ENCODE measurements at places on chromosomes 4 and X.

- DNase-seq = no peak
Observed at GRCh38 chr4:83178029-83178428, 63.5 kb upstream of the PLAC8 start.

- no peak for DNase-seq
Observed at GRCh38 chrX:31384471-31384870, 312.6 kb upstream of the FTHL17 start.

DNA sequence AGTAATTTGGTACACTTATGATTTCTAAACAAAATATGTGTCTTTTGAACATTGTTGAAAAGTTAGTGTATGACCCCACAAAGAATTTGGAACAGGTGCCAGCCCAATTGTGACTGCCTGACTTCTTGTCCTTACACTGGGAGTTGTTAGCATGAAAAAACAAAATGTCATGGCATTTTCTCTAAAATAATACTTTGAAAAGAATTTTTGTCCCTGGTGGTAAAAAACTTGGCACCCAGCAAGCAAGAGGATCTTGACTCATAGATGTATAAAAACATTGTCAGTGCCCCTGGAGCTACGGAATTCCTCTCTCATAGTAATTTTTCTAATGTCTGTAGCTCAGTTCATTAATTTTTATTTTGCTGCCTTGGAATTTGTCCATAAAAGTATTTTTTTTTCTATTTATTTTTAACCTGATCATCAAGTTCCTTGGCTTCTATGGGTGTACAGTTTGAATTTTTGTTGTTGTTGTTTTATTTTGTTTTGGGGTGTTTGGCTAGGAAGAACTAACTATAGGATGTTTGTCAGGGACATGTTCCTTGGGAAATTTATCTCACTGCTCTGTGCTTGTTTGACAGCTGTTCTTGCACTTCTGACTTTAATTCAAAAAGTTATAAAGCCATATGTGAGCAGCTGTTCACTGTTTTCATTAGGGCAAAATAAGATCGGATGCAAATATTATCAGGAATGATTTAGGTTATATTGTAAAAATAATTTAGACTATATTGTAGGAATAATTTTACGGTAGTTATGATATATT, 95.4 kb upstream of the NUDT6 start:
- no peak for DNase-seq

GRCh38 chrX:150334981-150335380, 28.1 kb upstream of the MAMLD1 start:
- DNase-seq = no peak

GRCh38 chrX:112669824-112670223, 9.9 kb downstream of the LHFPL1 start:
- DNase-seq = no peak

DNA sequence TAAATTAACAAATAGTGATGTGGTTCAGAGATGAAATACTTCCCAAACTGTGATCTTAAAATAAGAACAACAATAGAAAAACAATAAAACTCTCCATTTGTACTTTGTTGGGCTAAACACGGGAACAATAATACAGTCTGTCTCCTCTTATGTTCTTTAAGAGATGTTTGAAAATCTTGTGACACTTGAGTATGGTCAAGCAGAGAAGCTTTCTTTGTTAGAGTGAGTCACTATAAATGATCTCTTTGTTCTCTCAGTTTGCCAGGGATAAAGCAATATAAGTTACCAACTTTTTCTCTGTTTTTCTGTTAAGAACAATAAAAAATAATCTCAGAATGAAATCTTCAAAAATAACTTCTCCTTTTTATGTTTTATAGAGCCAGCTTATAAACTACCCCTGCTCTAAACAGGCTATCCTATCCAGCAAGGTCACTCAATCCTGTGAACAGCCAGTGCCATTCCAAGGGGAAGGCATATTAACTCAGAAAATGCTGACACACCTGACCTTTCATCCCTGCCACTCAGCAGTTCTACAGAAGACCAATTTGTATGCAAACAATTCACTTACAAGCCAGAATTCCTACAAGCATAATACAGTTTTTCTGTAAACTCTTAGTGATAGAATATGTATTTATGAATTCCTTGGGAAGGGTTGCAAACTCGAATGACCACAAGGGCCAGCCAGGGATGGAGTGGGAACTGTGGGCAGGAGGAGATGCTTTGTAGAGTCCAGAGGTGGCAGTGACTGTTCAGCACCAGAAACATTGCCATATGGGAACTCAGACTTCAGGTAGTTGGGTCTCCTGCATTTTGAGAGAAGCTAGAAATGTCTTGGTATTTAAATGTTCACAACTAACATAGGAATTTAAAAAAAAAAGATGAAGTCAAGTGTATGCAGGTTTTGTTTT, 52.2 kb downstream of the AFM start:
- DNase-seq = no peak

GRCh38 chrX:75301060-75301459, 27.2 kb downstream of the UPRT start:
- DNase-seq = no peak

- DNase-seq = peak; percentile 19
Observed at GRCh38 chr4:1204828-1205585, 32.6 kb upstream of the SPON2 start.

- peak; percentile 45 for DNase-seq
Observed at GRCh38 chrX:53795576-53795975, 109.1 kb upstream of the HUWE1 start.

DNA sequence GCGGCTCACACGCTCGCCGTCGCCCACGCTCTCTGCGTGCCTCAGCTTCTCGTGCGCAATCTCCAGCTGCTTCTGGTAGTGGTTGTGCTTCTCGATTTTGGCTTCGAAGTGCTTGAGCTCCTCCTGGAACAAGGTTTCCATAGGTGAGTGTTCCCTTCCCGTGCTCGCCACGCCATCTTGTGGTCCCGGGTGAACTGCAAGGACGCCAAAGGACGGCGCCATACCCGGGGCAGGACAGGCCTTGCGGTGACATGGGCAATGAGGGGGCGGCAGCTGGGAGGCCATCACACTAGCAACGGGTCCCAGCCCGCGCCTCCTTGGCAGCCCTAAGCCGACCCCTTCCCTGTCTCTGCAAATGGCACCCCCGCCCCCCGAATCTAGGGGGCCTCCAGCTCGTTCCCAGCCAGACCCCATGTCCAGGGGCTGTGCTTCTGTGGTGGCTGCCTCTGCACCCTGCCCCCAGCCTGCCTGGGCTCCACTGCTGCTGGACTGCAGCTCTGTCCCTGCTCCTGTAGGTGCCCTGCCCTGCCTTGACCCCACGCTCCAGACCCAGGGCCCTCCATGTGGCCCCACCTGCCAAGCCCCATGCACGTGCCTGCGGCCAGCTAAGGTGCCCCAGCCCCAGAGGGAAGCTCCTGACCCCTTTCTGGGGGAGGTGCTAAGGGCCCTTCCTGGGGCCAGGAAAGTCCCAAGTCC, 17.3 kb downstream of the LRPAP1 start:
- DNase-seq = peak; percentile 87

- no peak for DNase-seq
Observed at GRCh38 chr4:111540671-111541070, 604.6 kb upstream of the FAM241A start.

DNA sequence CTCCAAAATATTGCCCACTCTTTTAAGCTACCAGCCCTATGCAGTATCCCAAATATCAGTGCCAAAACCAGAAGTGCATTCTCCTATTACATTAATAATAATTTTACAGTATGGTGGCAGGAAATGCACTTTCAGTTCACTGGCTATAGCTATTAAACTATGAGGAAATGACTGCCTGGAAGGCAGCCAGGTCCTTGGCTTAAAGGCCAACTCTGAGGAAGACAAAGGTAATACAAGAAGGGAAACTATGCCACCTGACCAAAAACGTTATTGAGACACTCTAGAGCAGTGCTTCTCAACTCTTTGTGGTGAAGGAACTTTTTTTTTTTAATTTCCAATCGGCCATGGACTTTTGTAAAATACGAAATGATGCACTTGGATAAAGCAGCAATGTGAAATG, 133.6 kb upstream of the VAMP7 start:
- DNase-seq = no peak

- DNase-seq = no peak
Observed at GRCh38 chrX:40578039-40578695, 2.6 kb upstream of the ATP6AP2 start.

- DNase-seq = no peak
Observed at GRCh38 chr4:107629318-107629717, 90.7 kb downstream of the PAPSS1 start.

DNA sequence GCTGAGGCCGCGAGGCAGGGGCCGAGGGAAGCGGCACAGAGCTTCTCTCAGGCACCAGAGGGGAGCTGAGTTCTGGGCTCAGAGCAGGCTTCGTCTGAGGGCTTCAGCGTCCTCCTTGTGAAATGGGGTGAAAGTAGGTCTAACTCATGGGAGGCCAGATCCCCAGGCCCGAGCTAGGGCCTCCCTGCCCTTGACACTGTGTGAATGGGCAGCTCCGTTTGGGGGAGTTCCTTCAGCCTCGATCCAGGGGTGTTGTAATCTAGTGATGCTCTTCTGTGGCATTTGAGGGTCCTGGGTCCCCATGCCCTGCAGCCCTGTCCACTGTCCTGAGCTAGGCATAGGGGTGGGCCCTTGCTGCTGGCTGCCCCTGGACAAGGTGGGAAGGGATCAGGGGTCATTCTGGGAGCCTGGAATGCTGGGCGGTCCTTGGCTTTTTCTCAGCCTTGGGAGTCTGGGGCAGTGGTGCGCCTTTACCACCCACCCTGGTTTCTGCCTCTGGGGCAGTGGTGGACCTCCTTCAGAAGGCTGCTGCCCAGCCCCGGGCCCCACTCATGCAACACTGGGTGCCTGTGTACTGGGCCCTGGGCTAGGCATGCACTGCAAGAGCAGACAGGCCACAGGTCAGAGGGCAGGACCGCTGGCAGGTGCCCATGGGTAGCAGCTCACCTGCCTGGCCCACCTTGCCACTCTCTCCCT, 4.1 kb downstream of the SH3BP2 start:
- DNase-seq = no peak

DNA sequence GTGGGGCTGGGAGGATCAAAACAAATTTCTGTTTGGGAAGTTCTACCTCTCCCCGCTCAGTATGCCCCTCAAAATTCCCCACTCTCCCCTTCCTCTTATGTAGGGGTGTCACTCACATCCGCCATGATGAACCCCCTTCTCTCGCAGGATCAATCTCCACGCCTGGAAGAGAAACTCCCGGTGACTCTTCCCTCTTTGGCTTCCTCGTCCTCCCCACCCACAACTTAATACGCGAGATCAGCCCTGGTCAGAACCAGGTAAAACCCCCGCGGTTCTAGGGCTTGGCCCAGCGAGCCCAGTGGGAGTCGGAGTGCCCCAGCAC, 427 bp downstream of the LAMTOR3 start:
- no peak for DNase-seq

GRCh38 chrX:55908661-55909212, 191.2 kb downstream of the RRAGB start:
- peak; percentile 42 for DNase-seq

- DNase-seq = no peak
Observed at GRCh38 chr4:25835384-25835783, 27.4 kb downstream of the SEL1L3 start.

DNA sequence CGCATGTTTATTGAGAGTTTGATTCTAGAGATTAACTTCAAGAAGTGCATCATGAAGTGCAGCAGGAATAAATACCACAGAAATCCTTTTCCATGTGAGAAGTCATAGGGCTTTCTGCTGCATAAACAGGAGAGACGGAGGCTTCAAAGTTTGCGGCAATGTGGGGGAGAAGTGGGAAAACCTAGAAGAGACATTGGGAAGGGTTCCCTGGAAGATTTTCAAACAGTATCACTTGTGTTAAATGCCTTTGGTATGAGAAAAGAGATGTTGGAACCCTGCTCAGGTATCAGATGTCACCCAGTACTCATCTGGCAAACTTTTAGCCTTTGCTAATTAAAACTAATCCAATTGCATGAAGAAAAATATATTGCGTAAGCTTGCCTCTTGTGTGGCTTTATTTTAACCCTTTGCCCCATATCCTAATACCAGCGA, 15.4 kb downstream of the NHS start:
- no peak for DNase-seq

- DNase-seq = no peak
Observed at GRCh38 chr4:100849319-100849718, 331.5 kb upstream of the EMCN start.

DNA sequence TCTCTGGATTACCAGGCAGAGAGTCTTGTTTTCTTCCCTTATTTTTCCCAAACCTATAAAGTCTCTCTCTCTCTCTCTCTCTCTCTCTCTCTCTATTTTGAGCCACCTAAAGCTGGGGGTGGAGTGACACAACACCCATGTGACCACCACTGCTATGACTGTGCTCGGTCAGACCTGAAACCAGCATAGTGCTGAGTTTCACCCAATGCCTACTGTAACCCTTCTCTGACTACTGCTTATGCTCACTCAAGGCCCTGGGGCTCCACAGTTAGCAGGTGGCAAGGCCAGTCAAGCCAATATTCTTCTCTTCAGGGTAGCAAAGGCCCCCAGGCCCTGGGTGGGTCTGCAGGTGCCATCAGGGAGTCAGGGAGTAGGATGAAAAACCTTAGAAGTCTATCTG, 114.7 kb upstream of the ARMCX2 start:
- DNase-seq = no peak

DNA sequence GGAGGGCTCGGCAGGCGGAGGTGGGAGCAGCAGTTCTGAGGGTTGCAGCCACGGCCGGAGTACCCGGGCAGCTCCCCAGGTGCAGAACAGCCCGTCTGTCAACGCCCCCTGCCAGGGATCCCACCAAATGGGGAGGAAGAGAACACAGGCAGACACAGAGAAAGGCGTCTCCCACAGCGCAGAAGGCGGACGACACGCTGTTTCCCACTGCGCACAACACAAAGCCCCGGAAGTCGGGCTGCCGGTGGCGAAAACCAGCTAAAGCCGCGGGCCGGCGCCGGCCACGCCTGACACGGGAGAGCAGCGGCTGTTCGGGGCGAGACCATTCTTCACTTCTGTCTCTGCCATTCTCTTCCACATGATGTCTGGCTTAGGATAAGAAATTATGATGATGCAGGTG, 31.6 kb downstream of the CTBP1 start:
- DNase-seq = no peak

GRCh38 chrX:116493271-116493670, 30.5 kb upstream of the CT83 start:
- DNase-seq = no peak

DNA sequence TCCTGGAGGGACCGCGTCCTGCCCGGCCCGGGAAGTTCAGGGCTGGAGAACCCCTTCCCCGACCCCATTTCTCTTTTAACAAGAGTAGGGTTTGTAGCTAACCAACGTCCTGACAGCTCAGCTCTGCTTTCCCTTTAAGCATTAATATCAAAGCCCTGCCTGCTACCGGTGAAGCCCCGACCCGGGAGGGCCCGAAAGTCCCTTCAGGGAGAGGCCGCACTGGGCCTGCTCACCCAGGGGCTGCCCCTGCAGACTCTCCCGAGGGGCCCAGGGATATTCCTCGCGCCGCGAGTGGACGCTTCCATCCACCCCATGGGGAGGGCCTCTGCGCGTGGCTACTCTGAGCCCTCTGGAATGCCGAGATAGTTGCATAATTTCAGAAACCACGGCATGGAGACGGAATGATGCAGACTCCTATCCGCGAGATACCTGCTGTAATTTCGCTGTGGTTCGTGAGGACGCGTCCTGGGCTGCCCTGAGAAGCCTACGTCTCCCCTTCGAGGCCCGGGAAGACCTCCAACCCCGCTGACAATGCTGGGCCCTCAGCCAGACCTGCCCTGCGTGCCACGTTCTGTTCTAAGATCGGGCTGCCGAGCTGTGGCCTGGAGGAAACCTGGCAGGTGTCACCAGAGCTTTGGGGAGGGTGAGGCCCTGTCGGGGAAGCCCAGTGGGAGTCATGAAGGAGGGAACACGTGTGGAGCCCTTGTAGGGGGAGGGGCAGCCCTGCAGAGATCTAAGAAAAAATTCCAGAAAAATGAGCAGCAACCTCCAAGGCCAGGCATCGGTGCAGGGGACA, 999 bp upstream of the CTBP1 start:
- no peak for DNase-seq

All from iPS-NIHi11 (cell line).